ENCODE measurements at places on chromosomes 3 and 15.

- no peak for DNase-seq
Observed at GRCh38 chr3:74624301-74624700, 9.8 kb upstream of the CNTN3 start.

DNA sequence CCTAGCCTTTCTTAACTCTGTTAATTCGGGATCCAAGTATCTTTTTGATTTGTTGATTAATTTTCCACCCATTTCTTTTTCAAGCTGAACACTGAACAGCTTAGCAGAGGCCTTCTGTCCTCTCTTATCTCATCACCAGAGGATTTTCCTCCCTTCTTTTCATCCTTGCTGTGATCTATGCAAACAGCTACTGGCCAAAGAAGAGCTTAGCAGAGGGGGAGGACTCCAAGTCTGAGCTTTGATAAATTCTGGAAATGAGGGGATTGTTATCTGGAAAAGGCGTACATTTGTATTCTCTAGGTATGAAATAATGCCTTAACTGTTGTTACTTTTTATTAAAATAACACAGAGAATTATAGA is 13.4 kb downstream of the DZIP3 start:
- no peak for DNase-seq

- DNase-seq: peak; percentile 53
Observed at GRCh38 chr3:170724599-170725280, 138.9 kb upstream of the SLC7A14 start.

DNA sequence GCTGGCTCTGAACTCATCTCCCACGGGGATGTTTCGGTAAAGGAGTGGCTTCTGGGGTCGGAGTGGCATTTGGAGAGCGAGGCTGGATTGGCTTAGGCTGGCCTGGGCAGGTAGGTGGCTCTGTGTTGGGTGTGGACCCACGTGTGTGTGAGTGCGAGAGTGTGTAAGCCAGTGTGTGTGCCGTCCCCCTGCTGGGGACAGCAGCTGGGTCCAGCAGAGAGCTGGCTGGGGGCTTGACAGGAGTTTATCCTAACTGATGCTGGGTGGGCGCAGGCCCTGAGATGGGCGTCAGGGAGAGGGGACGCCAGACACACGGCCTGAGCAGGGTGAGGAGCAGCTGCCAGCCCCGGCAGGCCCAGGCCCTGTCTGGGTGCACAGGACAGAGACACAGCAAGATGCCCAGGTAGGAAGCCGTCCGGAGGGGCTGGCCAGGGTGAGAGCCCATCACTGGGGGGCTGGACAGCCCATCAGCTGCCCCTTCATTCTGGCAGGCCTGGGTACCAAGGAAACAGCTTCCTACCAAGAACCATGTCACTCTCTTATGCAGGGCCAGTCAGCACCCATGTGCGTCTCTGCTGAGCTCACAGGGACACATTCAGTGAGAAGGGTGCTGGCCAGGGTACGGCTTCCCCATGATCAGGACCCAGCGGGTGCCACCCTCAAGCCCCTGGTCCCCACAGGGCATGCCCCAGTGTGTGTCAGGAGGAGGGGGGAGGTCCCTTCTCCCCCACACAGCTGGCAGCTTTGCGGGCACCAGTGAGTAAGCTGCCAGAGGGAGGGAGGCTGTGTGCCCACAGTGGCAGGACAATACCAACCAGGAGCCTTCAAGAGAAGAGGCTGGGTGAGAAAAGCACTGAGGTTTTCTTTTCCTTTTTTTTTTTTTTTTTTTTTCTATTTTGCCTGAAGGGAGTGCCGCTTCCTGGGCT is 1.1 kb downstream of the PAK6 start:
- no peak for DNase-seq

- no peak for DNase-seq
Observed at GRCh38 chr3:143084856-143085731, 34.5 kb upstream of the CHST2 start.

GRCh38 chr3:160540551-160540950 is 24.8 kb downstream of the KPNA4 start:
- DNase-seq: peak; percentile 72

DNA sequence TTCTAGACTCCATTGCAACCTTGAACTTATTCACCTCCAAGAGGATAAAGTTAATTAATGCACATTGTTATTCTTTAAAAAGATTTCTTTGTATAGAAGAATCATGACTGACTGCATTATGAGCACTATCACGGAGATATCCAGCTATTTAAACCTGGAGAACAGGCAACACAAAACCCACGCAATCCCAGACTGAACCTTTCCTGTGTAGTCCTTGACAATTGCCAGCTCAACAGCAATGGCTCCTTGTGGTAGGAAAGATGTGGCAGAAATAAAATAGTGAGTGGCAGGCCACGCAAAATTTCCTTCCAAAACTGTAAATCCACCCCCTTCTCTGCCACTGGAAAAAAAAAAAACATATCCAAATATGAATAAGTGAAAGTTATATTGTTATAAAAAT is 573.7 kb downstream of the EPHB1 start:
- no peak for DNase-seq

DNA sequence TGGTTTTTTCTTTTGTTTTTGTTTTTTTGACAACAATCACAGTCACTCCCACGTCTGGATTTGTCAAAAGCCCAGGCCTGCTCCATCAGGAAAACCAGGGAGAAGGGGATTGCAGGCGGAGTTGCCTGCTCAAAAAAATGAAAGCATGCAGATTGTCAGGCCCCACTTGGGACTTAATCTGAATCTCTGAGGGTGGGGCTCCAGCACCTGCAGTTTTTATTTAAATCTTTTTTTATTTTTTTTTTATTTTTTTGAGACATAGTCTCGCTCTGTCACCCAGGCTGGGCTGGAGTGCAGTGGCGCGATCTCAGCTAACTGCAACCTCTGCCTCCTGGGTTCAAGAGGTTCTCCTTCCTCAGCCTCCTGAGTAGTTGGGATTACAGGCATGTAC is 140.9 kb downstream of the FOXP1 start:
- DNase-seq: no peak

DNA sequence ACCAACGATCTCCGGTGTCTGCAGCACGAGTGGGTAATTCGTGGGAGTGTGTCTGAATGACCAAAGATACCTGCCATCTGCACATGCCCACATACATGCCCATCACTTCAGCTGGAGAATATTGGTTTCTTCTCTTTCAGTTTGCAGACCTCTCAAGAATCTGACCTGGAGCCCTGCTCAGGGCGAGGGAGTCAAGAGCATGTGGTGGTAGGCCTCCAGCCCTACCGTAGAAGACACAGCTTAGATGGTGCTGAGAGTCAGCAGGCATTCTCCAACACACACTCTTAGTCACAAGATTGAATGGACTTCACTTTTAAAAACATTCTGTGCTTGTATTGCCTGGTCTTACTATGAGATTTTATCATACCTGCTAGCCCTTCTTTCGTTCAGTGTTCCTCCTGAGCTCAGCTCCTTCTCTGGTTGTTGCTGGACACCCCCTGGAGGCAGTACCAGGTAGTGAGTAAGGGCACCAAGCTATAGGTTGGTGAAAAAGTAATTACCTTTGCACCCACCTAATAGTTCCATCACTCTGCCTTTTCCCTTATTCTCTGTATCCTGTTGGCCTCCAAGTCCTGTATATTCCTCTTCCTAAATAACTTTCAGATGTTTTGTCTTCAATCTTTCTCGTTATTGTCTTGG is 252.0 kb downstream of the CACNA2D3 start:
- no peak for DNase-seq

DNA sequence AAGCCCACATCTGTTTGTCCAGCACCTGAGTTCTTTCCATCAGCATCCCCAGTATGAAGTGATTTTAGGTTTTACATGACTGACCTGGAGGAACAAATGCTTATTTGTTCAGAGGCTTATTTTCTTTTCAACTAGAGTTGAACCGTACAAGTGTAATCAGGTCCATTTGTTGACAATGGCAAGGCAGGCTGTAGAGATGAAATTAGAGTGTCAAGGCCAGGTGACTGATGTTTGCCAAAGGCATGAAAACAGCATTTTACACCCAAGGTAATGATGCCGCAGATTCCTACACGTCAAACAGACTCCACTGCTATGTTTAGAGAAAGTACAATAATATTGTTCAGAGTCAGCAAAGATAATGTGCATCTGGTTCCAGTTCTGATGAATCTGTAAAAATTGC is 96.5 kb downstream of the KCNAB1 start:
- no peak for DNase-seq

DNA sequence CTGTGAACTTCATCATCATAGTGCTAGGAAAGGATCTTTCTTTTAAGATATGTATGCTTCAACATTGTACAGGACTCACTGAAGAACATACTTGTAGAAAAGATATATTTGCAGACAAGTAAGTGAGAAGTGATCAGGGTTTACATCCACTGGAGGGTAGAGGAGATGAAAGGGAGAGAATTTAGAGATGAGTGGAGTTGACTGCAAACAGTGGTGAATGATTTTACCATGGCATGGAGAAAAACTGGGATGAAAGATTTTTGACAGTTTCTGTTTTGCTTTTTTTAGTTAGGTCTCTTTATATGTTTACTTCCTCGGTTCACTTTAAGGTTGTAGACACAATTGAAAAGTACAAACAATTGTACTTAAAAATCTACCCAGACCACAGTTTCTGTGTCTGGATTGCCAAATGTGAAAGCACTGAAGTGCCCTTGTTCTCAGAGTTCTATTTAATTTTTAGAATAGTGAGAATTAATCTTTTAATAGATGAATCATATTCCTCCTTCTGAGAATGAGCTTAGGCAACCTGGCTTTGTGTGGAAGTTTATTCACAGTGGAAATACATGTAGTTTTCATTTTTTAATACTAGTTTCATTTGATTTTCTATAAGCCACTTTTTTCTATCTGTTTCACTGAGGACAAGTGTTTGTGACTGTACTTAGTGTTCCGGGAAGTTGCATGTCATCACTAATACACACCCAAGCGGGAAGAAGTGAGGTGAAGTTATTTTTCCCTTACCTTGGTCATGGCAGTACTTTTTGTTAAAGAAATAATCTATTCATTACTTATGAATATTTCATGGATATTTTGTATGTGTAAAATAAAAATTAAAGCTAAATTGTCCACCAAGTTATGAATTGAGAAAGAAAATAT is 1.8 kb upstream of the GPR171 start:
- DNase-seq: no peak

DNA sequence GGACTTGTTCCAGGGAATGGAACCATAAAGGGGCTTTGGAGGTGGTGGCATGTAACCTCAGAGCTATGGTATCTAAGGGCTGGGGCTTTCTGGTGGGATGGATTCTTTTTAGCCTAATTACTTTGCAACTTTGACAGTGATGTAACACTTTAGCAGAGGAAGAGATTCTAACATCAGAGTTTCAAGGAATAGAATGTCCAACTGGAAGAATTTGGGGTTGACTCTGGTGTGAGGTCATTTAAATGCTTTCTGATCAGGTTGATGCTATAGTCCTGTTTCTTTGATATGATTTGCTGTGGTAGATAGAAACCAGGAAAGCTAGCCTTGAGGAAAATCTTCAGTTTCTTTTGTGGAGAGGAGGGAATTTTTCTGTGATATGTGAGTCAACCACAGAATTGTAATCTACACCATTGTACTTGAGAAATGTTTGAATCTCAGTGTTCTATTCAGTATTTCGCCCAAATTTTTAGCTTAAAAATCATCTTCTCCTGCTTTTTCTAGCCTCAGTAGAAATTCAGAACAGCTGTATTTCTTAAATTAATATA is 40.0 kb downstream of the ATP2C1 start:
- no peak for DNase-seq

DNA sequence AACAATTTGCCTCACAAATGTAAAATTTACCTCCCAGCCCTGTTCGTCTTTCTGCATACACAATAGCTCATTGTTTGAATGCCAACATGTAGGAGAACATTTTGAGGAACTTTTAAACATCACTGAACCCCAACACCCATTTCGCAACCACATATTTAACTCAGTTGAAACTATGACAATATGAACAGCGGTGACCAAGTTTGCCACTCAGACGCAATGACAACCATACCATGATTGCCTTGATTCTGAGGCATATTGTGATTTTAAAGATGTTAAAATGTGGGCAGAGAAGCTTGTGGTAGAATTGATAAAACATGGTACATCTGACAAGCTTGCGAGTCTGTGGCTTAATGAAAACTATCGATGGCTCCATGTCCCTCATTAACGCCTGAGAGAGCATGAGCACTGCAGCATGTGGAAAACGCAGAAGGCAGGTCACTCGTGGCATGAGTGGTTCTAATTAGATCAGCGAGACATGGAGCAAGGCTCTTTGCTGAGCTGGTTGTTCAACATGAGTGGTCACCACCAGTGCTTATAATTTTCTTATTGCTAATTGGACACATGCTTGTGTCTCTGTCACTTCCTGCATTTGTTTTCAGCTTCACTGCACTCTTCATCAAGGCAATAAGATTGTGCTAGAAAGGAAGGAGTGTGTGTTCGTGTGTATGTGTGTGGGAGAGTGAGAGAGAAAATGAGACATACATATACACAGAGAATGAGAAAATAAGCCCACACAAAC is 116.8 kb downstream of the CHST2 start:
- no peak for DNase-seq

GRCh38 chr3:28903171-28903601 is 377.7 kb upstream of the RBMS3 start:
- DNase-seq: no peak

GRCh38 chr15:78037779-78038305 is 39.7 kb downstream of the TBC1D2B start:
- DNase-seq: no peak
